ENCODE measurements at places on chromosomes 5 and 9. TPM values are rescaled to one million over a fixed set of nuclear protein-coding genes. Genes with fewer than 3 reads are reported as not detected.

The ORM2 gene
- total RNA-seq, result not detected

The TMEM174 gene
- total RNA-seq, result not detected

GRCh38 chr5:131392466-131393095, 128.7 kb downstream of the CDC42SE2 start:
- no peak for DNase-seq

DNA sequence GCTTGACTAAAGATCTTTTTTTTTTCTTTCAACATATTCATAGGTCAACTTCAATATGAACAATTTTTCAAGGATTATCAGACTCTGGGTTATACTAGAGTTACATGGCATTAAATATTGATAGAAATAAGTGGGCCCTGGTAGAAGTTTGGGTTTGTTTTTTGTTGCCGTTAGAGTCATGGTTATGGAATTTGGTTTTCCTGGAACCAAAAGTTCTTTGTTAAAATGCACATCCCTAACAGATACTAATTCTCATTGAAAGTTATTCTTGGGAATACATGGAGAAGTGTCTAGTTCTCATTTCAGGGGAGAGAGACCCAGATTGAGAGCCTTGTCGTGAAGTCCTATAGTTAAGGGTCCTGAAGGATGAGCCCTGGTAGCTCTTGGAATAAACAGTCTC, 124.9 kb downstream of the FGF1 start:
- no peak for DNase-seq

DNA sequence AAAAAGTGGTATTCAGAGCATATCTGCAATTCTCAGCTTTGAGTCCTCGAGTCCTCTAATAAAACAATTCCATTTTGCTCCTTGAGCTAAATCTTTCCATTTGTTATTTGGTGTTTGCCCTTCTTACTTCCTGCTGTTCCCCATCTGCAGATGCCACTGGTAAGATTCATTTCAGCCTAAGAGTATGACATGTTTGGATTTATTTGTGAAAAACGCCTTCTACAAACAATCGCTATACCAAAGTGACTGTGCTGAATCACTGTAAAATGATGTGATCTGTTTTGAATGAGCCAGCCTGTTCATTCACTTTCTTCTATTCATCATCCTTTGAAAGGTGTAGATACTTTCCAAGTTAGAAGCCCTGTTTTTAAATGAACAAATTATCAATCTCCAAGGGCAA, 27.7 kb downstream of the KCTD16 start:
- DNase-seq, result no peak
